Coronary artery (tissue), 2 donors: ENCODE measurements at places on chromosomes 4 and X.

DNA sequence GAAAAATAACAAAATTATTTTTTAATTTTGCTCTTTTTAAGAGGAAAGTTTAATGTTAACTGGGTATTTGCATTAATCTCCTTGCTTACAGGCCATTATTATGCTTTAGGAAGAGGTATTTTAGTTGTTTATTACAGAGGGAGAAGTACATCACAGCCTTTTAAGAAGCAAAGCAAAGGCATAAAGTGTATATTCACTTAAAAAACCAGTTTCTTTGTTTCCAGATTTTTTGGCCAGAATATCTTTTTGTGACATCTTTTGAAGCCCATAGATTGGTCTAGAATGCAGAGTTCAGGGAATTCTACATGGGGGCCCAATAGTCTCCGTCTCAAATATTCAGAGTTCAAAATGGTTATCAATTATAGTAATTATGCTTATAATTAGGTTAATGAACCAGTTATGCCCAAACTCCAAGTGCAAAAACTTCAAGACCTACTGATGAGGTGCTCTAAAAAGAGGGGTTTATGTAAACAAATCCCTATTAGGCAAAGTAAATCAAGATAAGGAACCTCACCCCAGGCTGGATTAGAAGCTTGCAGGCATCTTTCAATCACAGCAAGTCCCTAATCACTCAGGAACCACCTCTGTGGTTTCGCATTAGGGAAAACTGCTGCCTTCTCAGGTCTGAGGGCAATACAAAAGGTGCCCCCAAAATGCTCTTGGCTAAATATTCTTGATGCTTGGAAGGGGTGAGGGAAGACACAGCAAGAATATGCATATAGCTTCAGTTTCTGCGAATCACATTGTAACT, 1.4 kb downstream of the CXXC4 start:
- no peak for DNase-seq

GRCh38 chr4:70463335-70463734, 8.7 kb upstream of the MUC7 start:
- no peak for DNase-seq

DNA sequence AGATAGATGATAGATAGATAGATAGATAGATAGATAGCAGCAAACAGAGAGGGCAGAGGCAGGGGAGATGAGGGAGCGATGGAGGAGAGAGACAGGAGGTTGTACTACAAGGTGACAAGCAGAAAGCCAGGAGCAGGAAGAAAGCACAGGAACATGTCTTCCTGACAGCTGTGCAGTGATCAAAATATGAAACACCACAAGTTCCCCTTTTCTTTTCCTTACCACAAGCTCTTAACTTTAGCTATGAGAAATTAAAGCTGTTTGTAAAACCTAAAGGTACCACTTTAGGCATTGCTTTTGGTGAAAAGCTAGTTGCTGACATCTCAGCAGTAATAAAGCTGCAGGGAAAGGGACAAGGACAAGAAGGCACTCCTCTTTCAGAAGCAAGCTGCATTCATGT, 9.1 kb upstream of the MAGED4B start:
- no peak for DNase-seq

DNA sequence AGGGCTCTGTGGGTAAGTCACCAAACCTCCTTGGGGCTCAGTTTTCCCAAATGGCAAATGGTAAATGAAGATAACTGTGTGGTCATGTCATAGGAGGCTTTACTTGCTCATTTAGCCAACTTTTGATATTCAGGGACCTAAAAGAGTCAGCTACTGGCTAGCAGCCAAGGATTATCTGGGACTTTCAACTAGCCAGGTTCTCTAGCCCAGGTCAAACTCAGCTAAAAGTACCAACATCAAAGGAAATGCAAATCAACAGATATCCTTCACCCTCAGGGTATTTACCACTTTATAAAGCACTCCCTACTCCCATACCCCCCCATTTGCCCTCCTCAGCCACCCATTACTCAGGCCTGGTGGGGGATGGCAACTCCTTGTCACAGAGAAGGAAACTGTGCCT, 7.5 kb downstream of the AMER1 start:
- DNase-seq: no peak

DNA sequence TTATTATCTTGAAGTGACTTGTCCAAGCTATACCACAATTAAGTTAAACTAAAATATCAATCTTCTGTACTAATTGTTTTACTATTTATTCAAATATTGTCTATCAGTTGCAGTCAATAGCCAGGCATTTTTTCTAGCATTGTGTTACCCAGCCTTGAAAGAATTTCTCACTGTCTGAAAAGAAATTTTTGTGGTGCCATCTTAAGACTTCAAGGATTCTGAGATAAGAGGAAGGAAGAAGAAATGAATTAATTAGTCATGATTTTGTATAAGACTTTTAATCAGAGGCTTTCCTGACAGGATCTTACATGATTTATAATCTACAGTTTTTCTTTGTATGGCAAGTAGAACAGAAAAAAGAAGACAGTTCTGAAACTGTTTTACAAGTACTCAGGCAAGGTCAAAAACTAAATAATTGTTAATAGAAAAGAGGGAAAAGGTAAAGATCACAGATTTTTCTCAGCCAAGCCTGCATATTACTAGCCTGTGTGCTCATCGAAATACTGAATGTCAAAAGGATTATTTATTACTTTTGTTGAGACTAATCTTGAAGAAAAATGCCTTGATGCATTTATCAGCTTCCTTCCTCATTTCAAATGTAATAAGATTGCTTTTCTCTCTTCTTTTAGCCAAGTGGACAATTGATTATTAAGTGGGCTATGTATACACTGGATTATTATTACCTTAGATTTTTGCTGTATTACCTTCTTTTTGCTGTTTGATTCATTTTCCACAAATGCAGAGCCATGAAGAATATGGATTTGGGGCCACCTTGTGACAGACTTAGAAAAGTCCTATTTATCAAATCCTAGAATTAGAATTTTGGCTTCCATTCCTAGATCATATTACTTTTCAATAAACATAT, 53.8 kb downstream of the CXCL1 start:
- DNase-seq: no peak

GRCh38 chr4:74953647-74954046, 20.7 kb downstream of the PARM1 start:
- DNase-seq: no peak

DNA sequence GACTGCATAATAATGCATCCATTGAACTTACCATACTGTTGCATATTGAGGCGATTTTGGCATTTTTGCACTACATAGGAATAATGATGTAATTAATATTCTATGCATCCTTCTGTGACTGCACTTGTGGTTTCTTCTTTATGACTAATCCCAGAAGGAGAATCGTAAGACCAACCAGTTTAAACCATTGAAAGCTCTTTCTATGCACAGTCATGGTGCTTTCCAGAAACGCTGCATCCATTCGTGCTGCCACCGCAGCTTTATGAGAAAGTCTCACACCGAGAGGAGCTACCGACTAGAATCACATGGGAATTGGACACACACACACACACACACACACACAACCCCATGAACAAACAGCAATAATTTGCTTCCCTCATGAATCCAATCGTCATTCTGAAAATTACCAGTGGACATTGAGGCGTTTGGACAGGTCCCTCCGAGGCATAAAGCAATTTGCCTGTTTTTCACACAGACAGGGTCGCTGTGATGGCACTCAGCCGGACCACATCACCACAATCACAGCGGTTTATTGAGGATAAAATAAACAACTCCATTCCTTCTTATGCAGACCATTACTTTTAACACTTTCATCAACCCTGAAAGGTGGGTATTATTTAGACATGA, 64.2 kb downstream of the PACRGL start:
- DNase-seq: no peak

DNA sequence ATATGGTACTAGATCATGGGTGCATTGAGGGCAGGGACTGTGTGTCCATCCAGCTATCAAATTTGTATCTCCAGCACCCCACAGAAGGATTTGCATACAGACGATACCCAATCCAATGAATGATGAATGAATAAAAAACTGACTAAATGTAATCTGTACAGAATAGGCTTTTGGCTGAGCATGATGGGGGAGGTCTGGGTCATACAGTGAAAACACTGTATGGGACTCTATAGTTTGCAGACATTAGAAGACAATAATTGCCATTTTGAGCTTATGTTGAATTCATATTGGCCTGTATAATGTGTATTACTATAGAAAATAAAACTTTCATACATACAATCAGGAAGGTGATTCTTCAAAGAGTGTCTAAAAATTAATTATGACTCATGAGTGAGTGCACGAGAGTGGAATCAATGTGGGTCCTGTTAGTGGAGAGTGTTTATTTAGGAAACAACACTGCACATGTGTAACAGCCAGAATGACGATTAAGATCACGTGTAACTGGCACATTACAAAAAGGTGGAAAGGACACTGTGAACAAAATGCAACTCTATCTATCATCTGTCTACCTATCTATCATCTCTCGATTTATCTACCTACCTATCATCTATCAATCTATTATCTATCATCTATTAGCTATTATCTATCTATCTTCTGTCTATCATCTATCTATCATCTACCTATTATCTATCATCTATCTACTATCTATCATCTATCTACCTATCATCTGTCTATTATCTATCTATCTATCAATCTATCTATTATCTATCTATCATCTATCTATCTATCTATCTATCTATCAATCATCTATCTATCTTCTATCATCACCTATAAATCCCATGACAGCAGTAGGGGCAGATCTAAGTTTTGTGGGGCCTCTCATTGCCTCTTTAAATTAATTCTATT, 201.3 kb downstream of the PTTG2 start:
- no peak for DNase-seq

DNA sequence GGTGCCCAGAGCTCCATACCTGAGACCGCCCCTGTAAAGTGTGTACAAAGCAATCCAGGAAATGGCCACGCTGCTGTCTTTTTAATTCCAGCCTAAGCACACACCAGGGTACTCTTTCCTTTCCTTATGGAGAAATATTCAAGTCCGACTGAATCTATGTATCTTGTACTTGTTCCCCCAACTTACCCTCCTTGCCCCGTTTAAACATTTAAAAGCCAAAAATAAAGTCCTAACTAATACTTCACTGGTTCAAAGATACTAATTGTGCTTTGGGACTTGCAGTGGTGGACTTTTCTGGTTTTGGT, 731 bp upstream of the AMMECR1 start:
- DNase-seq: no peak

GRCh38 chr4:182297659-182298058, 54.5 kb downstream of the TENM3 start:
- no peak for DNase-seq

DNA sequence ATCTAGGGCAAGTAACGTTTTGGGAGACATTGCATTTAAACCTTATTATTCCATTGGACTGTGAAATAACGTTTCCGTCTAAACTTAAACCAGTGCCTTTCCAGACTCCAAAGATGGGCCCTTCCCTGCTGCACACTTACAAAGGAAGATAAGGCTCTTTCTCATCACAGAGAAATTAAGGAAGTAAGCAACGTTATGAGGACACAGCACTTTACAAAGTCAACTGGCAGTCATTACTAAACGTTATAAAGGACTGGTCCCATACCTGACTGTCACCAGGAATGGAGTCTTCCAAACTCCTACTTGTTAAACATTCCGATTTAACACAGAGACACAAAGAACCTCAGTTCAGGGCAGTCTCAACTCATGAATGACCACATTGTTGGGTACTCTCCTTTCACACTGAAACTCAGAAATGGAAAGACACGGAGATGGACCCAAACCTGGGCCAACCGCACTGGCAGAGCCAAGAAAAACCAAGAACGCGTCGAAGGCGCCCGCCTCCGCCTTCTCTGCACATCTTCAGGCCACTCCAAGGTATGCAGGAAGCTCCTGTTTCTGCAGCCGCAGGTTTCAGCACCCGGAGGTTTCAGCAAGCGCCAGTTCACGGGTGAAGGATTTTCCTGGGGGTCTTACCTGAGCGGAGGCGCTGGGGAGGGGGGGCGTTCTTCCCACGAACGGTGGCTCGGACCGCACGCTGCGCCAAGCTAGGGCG, 670 bp downstream of the PAPSS1 start:
- DNase-seq: peak; percentile 78

GRCh38 chr4:176824645-176825366, 32.1 kb upstream of the VEGFC start:
- no peak for DNase-seq

DNA sequence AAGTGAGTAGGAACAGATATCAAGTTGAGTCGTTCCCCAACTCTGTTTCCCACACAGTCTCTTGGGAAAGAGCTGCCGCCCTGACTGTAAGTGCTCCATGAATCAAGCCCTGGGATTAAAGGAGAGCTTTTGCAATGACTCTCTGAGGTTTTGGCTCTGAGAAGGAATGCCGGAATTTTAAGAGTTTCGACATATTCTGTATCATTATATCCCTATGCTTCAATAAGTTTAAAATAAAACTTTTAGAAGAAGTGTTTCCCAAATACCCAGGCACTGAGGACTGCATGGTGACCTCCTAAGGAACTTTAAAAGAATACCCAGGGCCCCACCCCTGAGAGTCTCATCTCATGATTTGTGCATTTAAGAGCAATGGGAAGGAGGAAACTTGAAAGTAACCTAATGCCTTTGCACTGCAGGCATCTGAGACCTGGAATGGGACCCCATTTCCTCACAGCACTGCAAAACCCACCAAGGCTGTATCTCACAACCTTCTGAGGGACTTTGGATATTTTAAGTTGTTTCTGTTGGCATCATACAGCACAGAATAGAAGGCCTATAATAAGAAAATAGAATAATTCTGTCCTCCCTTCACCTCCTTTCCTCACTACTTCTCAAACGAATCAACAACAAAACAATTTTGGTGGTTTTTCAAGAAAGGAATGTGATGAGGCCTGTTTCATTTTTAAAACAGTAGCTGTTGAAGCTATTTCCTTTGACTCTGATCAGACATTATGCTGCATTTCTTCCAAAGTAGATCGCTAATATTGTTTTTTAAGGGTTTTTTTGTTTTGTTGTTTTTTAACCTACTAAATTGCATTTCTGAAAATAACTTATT, 121.2 kb downstream of the GASK1B start:
- no peak for DNase-seq

DNA sequence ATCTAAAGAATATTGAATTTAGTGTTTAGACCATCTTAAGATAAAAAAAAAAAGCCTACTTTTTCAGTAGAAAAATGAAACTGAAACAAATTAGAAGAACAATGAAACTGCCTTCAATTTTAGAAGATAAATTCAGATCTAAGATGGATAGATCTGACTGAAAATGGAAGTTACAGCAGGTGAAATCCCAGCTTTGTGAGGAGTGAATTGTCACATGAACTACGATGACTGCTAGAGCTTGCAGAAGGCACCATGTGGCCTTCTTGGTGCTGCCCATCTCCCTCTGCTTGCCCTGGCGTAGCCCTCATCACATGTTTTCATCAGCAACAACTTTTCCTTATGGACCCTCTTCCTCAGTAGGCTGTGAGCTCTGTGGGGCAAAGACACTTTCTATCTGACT, 51.4 kb upstream of the EMCN start:
- no peak for DNase-seq

GRCh38 chr4:18529482-18529881, 507.9 kb upstream of the LCORL start:
- DNase-seq: no peak

DNA sequence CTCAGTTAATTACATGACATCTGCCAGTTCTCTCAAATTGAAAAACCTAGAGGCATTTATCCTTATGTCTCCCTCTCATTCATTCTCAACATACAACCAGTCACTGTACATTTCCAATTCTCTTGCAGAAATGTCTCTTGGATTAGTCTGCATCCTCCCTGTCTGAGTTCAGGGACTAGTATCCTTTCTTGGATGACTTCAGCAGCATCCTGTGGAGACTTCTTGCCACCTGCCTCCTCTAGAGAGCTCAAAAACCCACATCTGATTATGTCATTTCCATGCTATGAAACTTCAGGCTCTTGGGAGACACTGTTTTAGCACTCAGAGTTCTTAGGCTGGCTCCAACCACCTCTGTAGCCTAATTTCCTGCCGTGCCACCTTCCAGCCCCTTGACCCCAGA, 515.1 kb upstream of the DIPK2B start:
- DNase-seq: no peak
